Cardiac muscle cell (in vitro differentiated cells and primary cell): ENCODE measurements at places on chromosomes 1 and 21. TPM values are rescaled to one million over a fixed set of nuclear protein-coding genes. Genes with fewer than 3 reads are reported as not detected.

GRCh38 chr21:38170704-38171682 is 85.8 kb upstream of the KCNJ15 start:
- H3K4me3 ChIP-seq: no peak overlapping the region
- no peak for DNase-seq
- H3K36me3 ChIP-seq: no peaks in the 10 kb centered on the region
- no peak overlapping the region for H3K27ac ChIP-seq

- H3K36me3 ChIP-seq: no peaks in the 10 kb centered on the region
- H3K27me3 ChIP-seq: no peaks in the 10 kb centered on the region
- no peak for DNase-seq
- no peak overlapping the region for H3K27ac ChIP-seq
- H3K4me1 ChIP-seq: no peaks in the 10 kb centered on the region
Observed at GRCh38 chr1:14263671-14264070, 334.8 kb upstream of the KAZN start.

GRCh38 chr1:243549108-243549507 is 293.3 kb downstream of the SDCCAG8 start:
- H3K36me3 ChIP-seq: no peaks in the 10 kb centered on the region
- no peak overlapping the region for H3K4me3 ChIP-seq

- H3K36me3 ChIP-seq: no peaks in the 10 kb centered on the region
- no peak overlapping the region for H3K27ac ChIP-seq
- DNase-seq: no peak
Observed at GRCh38 chr1:70025052-70025451, 180.3 kb downstream of the LRRC40 start.

DNA sequence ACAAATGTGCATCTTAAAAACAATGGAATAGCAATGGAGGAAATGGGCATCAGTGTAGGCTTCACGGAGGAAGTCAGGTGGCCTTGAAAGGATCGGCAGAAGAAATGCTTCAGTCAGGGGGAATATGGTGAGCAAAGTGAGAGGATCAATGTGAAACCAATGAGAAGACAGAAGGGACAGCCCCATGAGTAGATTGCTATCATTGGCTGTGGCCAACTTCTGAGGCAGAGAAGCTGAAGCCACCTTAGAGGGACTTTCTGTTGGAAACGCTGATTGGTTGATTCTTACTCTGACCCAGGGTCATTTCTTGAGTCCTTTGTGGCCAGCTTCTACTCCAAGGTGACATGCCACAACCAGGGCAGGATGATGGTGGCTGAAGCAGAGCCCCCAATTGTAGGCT is 130.7 kb upstream of the ZNF648 start:
- no peak overlapping the region for H3K27ac ChIP-seq
- H3K4me1 ChIP-seq: no peaks in the 10 kb centered on the region
- H3K4me3 ChIP-seq: no peak overlapping the region
- peaks cover 62% of the 10 kb centered on the region for H3K27me3 ChIP-seq

DNA sequence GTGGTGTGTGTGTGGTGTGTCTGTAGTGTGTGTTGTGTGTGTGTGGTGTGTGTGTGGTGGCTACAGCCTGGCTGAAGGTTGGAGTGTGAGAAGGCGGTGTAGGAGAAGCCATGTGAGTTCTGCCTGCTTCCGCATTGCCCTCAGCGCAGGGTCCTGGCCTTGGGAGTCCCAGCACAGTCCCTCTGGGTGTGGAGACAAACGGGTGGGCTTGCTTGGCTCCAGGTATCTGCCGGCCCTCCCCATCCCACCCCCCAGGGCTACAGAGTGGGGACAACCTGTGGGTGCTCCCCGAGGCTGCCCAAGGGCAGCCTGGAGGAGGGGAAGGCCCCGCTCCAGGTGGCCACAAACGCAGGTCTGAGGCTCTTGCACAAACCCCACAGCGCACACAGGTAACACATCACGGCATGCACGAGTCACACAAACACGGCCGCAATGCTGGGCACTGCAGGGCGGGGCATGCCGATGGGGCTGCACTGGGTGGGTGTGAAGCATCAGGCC is 31.7 kb upstream of the ADARB1 start:
- DNase-seq: no peak
- no peak overlapping the region for H3K27ac ChIP-seq
- H3K27me3 ChIP-seq: no peaks in the 10 kb centered on the region

GRCh38 chr1:219862366-219862765 is 66.0 kb downstream of the SLC30A10 start:
- DNase-seq: no peak
- no peaks in the 10 kb centered on the region for H3K27me3 ChIP-seq
- H3K36me3 ChIP-seq: no peaks in the 10 kb centered on the region
- H3K4me1 ChIP-seq: no peaks in the 10 kb centered on the region
- H3K4me3 ChIP-seq: no peak overlapping the region
- H3K27ac ChIP-seq: no peak overlapping the region

GRCh38 chr1:208644401-208645160 is 400.4 kb upstream of the PLXNA2 start:
- H3K4me1 ChIP-seq: peaks cover 3% of the 10 kb centered on the region
- H3K36me3 ChIP-seq: no peaks in the 10 kb centered on the region
- no peak overlapping the region for H3K4me3 ChIP-seq
- DNase-seq: no peak
- no peaks in the 10 kb centered on the region for H3K27me3 ChIP-seq
- H3K27ac ChIP-seq: no peak overlapping the region

DNA sequence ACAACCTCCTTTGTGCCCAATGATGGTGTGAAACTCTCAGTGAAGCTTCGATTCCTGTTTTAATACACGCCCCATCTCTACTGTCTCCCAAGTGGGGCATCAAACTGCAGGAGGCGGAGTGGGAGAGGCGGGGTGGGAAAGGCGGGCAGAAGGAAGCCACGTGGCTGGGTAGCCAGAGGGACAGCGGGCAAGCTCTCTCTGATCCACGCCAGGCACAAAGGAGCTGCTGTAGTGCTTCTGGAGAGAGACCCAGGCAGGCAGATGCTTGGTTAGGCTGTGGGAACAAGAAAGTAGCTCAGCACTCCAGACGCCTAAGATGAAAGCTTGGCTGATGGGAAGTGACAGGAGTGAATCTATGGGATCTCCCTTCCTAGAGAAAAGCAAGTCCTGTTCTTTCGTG is 25.7 kb downstream of the TRIM67 start:
- no peaks in the 10 kb centered on the region for H3K4me1 ChIP-seq
- H3K27me3 ChIP-seq: peaks cover 8% of the 10 kb centered on the region
- no peaks in the 10 kb centered on the region for H3K36me3 ChIP-seq
- H3K27ac ChIP-seq: no peak overlapping the region
- DNase-seq: no peak
- no peak overlapping the region for H3K4me3 ChIP-seq

The CFAP57 gene
- 0.09 and 0.72 TPM in 2 replicates for polyA plus RNA-seq

The TCEANC2 gene
- polyA plus RNA-seq: 8.2 and 14.4 TPM in 2 replicates

- no peak overlapping the region for H3K4me3 ChIP-seq
- H3K36me3 ChIP-seq: no peaks in the 10 kb centered on the region
- H3K27ac ChIP-seq: no peak overlapping the region
- no peaks in the 10 kb centered on the region for H3K27me3 ChIP-seq
- no peaks in the 10 kb centered on the region for H3K4me1 ChIP-seq
Observed at GRCh38 chr1:25099343-25099951, 132.9 kb downstream of the SYF2 start.

The CFAP141 gene
- polyA plus RNA-seq: not detected in 2 replicates

- H3K36me3 ChIP-seq: no peaks in the 10 kb centered on the region
- H3K4me1 ChIP-seq: no peaks in the 10 kb centered on the region
- H3K4me3 ChIP-seq: no peak overlapping the region
Observed at GRCh38 chr1:195197116-195197515, 1411.1 kb downstream of the KCNT2 start.

- H3K36me3 ChIP-seq: no peaks in the 10 kb centered on the region
- no peaks in the 10 kb centered on the region for H3K27me3 ChIP-seq
- no peak for DNase-seq
Observed at GRCh38 chr1:67749263-67749843, 64.4 kb downstream of the GADD45A start.

GRCh38 chr1:17451731-17452130 is 12.3 kb upstream of the RCC2 start:
- H3K4me1 ChIP-seq: no peaks in the 10 kb centered on the region
- no peaks in the 10 kb centered on the region for H3K27me3 ChIP-seq
- no peak overlapping the region for H3K4me3 ChIP-seq
- H3K27ac ChIP-seq: no peak overlapping the region

The AQP10 gene
- polyA plus RNA-seq: 5.4 and 20.6 TPM in 2 replicates

- no peak overlapping the region for H3K27ac ChIP-seq
- H3K4me1 ChIP-seq: peaks cover 14% of the 10 kb centered on the region
- peak; percentile 35 for DNase-seq
- no peaks in the 10 kb centered on the region for H3K36me3 ChIP-seq
Observed at GRCh38 chr1:109253803-109254620, 4.7 kb downstream of the CELSR2 start.

The SELP gene
- polyA plus RNA-seq: not detected in 2 replicates

GRCh38 chr21:44867464-44867863 is 6.0 kb downstream of the PTTG1IP start:
- peaks cover 16% of the 10 kb centered on the region for H3K36me3 ChIP-seq
- DNase-seq: no peak
- no peak overlapping the region for H3K27ac ChIP-seq
- H3K27me3 ChIP-seq: no peaks in the 10 kb centered on the region
- H3K4me3 ChIP-seq: no peak overlapping the region
- H3K4me1 ChIP-seq: peaks cover 23% of the 10 kb centered on the region

The SH2D2A gene
- polyA plus RNA-seq: 1.1 and 5.2 TPM in 2 replicates

DNA sequence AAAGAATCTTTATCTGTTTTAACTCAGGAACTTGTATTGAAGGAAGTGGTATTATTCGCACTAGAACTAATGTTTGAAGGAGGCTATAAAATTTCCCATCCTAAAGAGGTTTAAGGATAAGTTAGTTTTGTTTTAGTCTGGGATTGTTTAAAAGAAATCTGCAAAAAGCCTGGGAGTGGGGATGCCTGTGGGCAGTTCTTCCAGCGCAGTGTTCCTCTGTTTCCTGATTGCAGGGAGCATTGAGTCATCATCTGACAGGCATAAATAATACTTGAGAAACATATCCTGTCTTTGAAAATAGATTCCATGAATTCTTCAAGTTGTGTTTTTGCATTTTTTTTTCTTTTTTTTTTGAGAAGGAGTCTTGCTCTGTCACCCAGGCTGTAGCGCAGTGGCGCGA is 350.8 kb upstream of the PTBP2 start:
- no peak for DNase-seq
- no peaks in the 10 kb centered on the region for H3K4me1 ChIP-seq
- no peaks in the 10 kb centered on the region for H3K36me3 ChIP-seq
- H3K4me3 ChIP-seq: no peak overlapping the region

- no peaks in the 10 kb centered on the region for H3K4me1 ChIP-seq
- no peak for DNase-seq
- H3K27ac ChIP-seq: no peak overlapping the region
Observed at GRCh38 chr1:246680696-246681130, 43.5 kb upstream of the SCCPDH start.

GRCh38 chr1:201845331-201846083 is 16.6 kb downstream of the IPO9 start:
- no peaks in the 10 kb centered on the region for H3K27me3 ChIP-seq
- H3K4me1 ChIP-seq: no peaks in the 10 kb centered on the region
- H3K4me3 ChIP-seq: no peak overlapping the region
- no peak for DNase-seq
- H3K27ac ChIP-seq: no peak overlapping the region

DNA sequence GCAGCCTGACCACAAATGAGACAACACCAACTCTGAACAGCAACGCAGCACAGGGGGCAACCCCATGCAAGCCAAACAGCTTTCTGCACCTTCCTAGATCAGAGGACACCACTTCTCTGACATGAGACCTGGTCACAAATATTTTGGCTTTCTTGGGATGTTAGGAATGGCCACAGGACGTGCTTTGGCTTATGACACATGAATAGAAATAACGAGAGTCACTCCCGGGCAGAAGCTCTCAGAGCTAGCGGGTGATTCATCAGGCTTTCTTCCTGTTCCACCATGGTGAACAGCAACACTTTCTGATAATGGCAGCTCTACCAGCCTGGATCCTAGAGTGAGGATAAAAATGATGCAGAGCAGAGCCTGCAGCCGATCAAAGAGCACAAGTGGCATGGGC is 39.4 kb downstream of the PAFAH2 start:
- no peak for DNase-seq
- H3K36me3 ChIP-seq: peaks cover 11% of the 10 kb centered on the region
- H3K27ac ChIP-seq: no peak overlapping the region
- no peak overlapping the region for H3K4me3 ChIP-seq
- H3K4me1 ChIP-seq: no peaks in the 10 kb centered on the region

DNA sequence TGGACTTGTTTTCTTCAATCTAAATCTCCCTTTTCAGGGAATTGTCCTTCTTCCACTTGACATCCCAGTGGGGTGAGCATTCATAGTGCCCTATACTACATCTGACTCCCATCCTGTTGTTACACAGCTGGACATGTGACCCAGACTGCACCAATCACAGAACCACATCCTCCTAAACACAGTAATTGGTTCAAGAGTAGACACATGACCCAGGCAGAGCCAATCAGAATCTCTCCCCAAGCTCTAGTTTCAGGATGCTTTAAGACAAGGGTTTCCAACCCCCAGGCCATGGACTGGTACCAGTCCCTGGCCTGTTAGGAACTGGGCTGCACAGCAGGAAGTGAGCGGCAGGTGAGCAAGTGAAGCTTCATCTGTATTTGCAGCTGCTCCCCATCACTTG is 5.6 kb upstream of the DDOST start:
- DNase-seq: no peak
- H3K27me3 ChIP-seq: no peaks in the 10 kb centered on the region
- H3K36me3 ChIP-seq: no peaks in the 10 kb centered on the region
- H3K27ac ChIP-seq: no peak overlapping the region
- no peak overlapping the region for H3K4me3 ChIP-seq

DNA sequence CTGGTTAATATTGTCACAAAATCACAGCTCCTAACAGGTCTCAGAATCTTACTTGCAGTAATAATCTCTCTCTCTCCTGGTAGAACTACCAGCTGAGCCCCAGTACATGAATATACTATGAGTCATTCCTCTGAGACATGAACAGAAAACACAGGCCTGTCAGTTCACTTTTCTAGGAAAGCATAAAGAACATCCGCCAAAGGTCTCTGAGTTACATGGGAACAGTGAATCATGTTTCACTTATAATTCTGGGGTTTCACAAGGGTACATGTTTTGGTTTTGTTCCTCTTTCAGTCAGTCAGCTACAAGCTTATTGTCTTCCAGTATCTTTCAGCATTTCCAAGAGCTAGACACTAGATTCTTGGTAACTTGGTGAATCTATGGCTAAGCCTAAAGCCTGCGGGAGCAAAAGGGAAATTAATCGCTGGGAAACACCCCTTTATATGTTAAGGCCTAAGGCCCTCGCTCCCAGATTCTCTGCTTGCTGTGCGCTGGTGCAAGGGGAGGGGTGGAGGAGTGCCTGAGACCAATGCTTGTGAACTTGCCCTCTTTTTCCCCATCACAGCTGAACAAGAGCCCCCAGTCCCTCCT is 31.7 kb downstream of the IFNGR2 start:
- DNase-seq: peak; percentile 90
- no peaks in the 10 kb centered on the region for H3K27me3 ChIP-seq
- H3K4me3 ChIP-seq: no peak overlapping the region
- H3K27ac ChIP-seq: peak overlapping the region; percentile 4
